ENCODE measurements at places on chromosomes 5 and 9.
A peak's percentile ranks its signal among the peaks of the same experiment; 100 is the strongest.

GRCh38 chr9:97386733-97387503, 25.0 kb upstream of the TDRD7 start:
- DNase-seq, result peak; percentile 41

GRCh38 chr9:899440-900184, 58.1 kb downstream of the DMRT1 start:
- DNase-seq, result no peak

DNA sequence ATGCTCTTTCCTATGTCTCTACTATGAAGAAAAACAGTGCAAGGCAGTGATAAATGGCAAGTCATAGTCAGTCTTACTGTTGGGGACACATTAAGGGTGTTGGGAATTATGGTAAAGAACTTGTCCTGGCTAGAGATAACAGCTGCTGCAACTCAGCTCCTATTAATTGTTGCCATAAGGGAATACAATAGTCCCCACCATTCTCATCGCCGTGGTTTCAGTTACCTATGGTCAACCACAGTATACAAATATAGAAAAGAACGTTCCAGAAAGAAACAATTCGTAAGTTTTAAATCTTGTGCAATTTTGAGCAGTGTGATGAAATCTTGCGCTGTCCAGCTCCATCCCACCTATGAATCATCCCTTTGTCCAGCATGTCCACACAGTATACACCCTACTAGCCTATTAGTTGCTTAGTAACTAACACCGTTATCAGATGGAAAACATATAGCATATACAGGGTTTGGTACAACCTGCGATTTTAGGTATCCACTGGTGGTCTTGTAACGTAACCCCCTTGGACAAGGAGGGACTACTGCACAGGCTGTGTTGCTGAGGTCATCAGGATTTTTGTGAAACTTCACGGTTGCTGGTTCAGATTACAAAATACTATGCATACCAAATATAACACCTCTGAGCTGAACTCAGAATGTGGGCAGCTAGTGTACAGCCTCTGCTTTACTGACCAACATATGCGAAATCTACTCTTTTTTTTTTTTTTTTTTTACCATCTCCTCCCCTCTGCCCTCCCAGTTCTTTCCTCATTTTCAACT, 53.5 kb downstream of the ZFR start:
- no peak for DNase-seq

GRCh38 chr9:95772320-95773052, 103.0 kb upstream of the ERCC6L2 start:
- peak; percentile 62 for DNase-seq

- DNase-seq, result no peak
These were observed 94.0 kb upstream of the SLC25A48 start for GRCh38 chr5:135740475-135740874.

GRCh38 chr5:56011835-56012234, 17.1 kb upstream of the IL6ST start:
- no peak for DNase-seq
